ENCODE measurements at places on chromosomes 7 and 10. TPM values are rescaled to one million over a fixed set of nuclear protein-coding genes. Genes with fewer than 3 reads are reported as not detected.

Gene BTBD16
- total RNA-seq, result under 0.01 TPM

Gene NOC3L
- 12.0 TPM for total RNA-seq

Gene CALML5
- not detected for total RNA-seq

Gene SLC26A5
- 1.4 TPM for total RNA-seq

Gene TPK1
- 13.7 TPM for total RNA-seq

Gene OPN4
- total RNA-seq, result not detected

Gene SAMD9L
- total RNA-seq, result 6.9 TPM

Gene PPP1R17
- not detected for total RNA-seq

Gene NXPH1
- total RNA-seq, result not detected

Gene AGR2
- total RNA-seq, result not detected

Gene SORBS1
- 1.1 TPM for total RNA-seq

Gene CAMK1D
- total RNA-seq, result 1.4 TPM

Gene CLCN1
- total RNA-seq, result not detected
